Caco-2 (cell line): ENCODE measurements at places on chromosomes 5 and 9. TPM values are rescaled to one million over a fixed set of nuclear protein-coding genes. Genes with fewer than 3 reads are reported as not detected.

- no peak overlapping the region for H3K4me3 ChIP-seq
- no peaks in the 10 kb centered on the region for H3K27me3 ChIP-seq
- H3K4me1 ChIP-seq, result peaks cover 17% of the 10 kb centered on the region
- H3K27ac ChIP-seq, result no peak overlapping the region
- no peak for DNase-seq
Observed at GRCh38 chr9:135704483-135704882, 2.5 kb downstream of the KCNT1 start.

GRCh38 chr5:1405121-1405520, 40.1 kb downstream of the SLC6A3 start:
- DNase-seq, result no peak
- no peaks in the 10 kb centered on the region for H3K4me1 ChIP-seq
- no peak overlapping the region for H3K27ac ChIP-seq
- H3K27me3 ChIP-seq, result no peaks in the 10 kb centered on the region; the same call in 1 of the 2 replicates
- H3K36me3 ChIP-seq, result no peaks in the 10 kb centered on the region

- no peaks in the 10 kb centered on the region for H3K4me1 ChIP-seq
- no peaks in the 10 kb centered on the region for H3K27me3 ChIP-seq
- no peak for DNase-seq
- no peak overlapping the region for H3K27ac ChIP-seq
Observed at GRCh38 chr5:115815693-115816225, 700 bp downstream of the CDO1 start.

GRCh38 chr9:6525326-6526045, 112.5 kb downstream of the UHRF2 start:
- no peaks in the 10 kb centered on the region for H3K36me3 ChIP-seq
- no peaks in the 10 kb centered on the region for H3K4me1 ChIP-seq
- H3K27me3 ChIP-seq, result no peaks in the 10 kb centered on the region
- H3K27ac ChIP-seq, result no peak overlapping the region
- H3K4me3 ChIP-seq, result no peak overlapping the region

DNA sequence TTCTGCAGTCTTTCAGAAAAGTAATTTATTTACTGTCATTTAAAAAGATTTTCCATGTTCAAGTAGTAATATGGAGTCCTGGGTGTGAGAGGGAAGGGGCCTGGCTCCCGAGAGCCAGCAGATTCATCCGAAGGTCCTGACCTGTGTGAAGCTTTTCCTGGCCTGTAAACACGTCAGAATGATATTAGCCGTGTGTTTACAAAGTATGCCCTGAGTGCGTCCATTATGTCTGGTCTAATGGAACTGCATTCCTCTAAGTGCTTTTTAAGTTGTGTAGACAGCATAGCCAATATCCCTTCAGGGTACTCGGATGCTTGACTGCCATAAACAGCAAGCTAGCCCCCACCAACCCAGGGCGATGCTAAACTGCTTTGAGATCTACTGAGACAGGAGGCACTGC, 495.2 kb downstream of the AGTPBP1 start:
- no peak for DNase-seq
- H3K4me1 ChIP-seq, result peaks cover 8% of the 10 kb centered on the region
- no peak overlapping the region for H3K4me3 ChIP-seq

- H3K4me3 ChIP-seq, result no peak overlapping the region
- H3K27ac ChIP-seq, result no peak overlapping the region
- no peaks in the 10 kb centered on the region for H3K27me3 ChIP-seq
- H3K36me3 ChIP-seq, result no peaks in the 10 kb centered on the region
- no peak for DNase-seq
Observed at GRCh38 chr9:36543916-36544315, 28.8 kb upstream of the MELK start.

GRCh38 chr9:124392871-124393460, 22.3 kb downstream of the PSMB7 start:
- H3K4me3 ChIP-seq, result no peak overlapping the region
- no peaks in the 10 kb centered on the region for H3K27me3 ChIP-seq
- no peak for DNase-seq
- H3K36me3 ChIP-seq, result peaks cover 3% of the 10 kb centered on the region; the same call in 1 of the 2 replicates

- no peaks in the 10 kb centered on the region for H3K27me3 ChIP-seq
- H3K36me3 ChIP-seq, result no peaks in the 10 kb centered on the region
- no peak overlapping the region for H3K27ac ChIP-seq
- H3K4me1 ChIP-seq, result peaks cover 10% of the 10 kb centered on the region; the same call in 1 of the 2 replicates
- DNase-seq, result no peak
Observed at GRCh38 chr9:121359351-121360294, 10.4 kb downstream of the STOM start.

- H3K4me3 ChIP-seq, result no peak overlapping the region
- H3K36me3 ChIP-seq, result no peaks in the 10 kb centered on the region
- no peak for DNase-seq
- H3K4me1 ChIP-seq, result no peaks in the 10 kb centered on the region
Observed at GRCh38 chr9:34334337-34334824, 5.0 kb downstream of the NUDT2 start.

DNA sequence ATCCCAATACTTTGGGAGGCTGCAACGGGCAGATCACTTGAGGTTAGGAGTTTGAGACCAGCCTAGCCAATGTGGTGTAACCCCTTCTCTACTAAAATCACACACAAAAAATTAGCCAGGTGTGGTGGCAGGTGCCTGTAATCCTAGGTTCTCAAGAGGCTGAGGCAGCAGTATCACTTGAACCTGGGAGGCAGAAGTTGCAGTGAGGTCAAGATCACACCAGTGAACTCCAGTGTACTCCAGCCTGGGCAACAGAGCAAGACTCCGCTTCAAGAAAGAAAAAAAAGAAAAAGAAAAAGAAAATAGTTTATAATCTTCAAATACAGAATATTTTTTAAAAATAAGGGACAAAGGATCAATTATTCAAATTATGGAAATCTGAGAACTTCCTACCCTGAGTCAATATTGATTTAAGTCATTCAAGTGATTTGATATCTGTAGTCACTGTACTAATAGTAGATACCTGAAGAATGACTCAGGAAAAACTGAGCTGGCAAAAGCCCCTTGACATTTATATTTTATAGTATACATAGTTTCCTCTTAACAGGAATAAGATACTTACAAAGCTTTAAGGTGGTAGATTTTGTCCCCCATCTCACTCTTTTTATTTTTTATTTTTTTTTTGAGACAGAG, 61.8 kb downstream of the PTBP3 start:
- no peak overlapping the region for H3K27ac ChIP-seq
- no peaks in the 10 kb centered on the region; the same call in 1 of the 2 replicates for H3K36me3 ChIP-seq

DNA sequence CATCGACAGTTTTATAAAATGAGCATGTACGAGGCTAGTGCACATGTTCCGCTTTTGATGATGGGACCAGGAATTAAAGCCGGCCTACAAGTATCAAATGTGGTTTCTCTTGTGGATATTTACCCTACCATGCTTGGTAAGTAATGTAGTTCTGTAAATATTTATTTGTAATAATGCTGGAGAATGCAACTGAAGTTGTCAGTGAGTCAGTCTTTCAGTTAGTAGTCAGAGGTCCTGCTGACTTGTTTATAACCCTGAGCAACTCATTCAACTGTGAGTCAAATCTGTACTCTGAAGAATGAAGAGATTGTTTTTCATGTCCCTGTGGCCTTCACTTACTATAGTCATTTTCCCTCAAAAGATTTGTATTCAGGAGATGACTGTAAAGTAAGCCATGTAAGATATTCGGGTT, 28.4 kb upstream of the GPR150 start:
- H3K36me3 ChIP-seq, result no peaks in the 10 kb centered on the region
- no peak overlapping the region for H3K27ac ChIP-seq
- H3K4me3 ChIP-seq, result no peak overlapping the region
- H3K27me3 ChIP-seq, result no peaks in the 10 kb centered on the region

Gene GABRA6
- total RNA-seq, result not detected in 2 replicates

Gene PTPN3
- 12.1 and 12.4 TPM in 2 replicates for total RNA-seq

Gene GNA14
- total RNA-seq, result not detected in 2 replicates

Gene TNFSF15
- total RNA-seq, result 0.66 and 1.00 TPM in 2 replicates

Gene GARIN3
- not detected in 2 replicates for total RNA-seq
